ENCODE measurements at places on chromosomes 6 and 20. TPM values are rescaled to one million over a fixed set of nuclear protein-coding genes. Genes with fewer than 3 reads are reported as not detected.

- no peak for DNase-seq
These were observed 20.4 kb downstream of the KCNB1 start for GRCh38 chr20:49461894-49462620.

- no peak for DNase-seq
These were observed 11.0 kb upstream of the HINT3 start for GRCh38 chr6:125945378-125946141.

DNA sequence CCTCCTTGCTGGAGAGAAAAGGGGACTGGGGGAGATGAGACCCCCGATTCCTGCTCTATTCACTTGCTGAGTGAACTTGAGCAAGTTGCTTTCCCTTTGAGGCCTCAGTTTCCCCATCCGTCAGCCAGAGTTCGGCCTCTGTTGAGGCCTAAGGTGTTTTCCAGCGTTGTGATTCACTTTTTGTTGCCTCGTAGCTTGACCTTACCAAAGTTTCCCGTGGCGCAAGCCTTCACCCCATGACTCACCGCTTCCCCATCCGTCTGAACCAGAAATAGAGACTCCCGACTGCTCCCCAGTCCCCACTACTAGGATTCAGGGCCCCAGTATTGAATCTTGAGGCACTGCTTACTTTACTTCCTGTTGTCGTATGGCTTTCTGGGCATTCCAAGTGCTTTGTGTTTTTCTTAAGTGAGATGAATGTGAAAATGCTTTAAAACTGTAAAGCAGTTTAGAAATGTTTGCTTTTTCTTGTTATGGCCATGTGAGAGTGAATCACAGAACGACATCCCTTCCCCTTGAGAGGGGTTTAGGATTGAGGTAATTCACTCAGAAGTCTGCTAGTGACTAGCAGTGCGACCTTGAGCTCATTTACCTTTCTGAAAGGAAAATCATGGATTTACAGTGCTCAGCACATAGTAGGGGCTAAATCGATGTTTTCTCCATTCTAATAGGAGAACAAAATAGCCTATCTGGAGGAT is 1.2 kb downstream of the CHMP4B start:
- peak; percentile 65 for DNase-seq

- DNase-seq = peak; percentile 87
These were observed 51.7 kb downstream of the MOCS1 start for GRCh38 chr6:39882531-39882899.

DNA sequence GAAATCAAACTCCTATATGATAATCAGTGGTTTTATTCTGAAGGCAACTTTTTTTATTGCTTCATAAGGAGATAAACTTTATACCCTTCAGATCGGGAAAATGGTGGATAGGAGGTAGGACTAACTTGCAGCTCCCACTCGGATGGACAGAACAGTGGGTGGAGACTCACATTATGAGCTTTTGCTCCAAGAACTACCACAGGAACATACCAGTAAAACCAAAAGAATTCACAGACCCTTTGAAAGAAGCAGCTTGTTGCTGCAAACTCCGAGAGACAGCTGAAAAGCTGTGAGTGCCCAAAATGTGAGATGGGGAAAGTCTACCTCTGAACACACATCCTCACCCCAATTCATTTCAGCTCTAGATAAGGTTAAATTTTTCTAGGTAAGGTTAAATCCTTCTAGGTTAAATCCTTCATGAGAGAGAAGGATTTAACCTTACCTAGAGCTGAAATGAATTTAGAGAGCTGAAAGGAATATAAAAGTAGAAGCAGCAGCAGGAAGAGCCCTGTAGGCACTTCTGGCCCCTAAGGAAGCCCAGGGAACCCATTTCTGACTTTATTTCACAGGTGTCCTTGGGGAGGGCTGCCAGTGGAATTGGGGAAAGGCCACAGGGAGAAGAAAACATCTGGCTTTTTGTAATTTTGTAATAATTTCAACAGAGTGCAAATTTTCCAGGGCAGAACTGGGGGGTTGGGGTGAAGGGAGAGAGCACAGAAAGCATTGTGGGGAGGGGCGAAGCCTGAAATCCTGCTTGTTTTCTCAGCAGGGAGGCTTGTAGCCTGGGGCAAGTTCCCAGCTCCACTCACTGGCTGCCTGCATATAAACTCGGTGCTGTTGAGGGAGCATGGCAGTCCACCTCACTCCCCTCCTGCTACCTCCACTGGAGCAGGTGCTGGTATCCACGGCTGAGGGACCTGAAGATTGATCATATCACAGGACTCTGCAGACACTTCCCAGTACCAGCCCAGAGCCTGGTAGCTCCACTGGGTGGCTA is 65.9 kb upstream of the HCRTR2 start:
- no peak for DNase-seq

DNA sequence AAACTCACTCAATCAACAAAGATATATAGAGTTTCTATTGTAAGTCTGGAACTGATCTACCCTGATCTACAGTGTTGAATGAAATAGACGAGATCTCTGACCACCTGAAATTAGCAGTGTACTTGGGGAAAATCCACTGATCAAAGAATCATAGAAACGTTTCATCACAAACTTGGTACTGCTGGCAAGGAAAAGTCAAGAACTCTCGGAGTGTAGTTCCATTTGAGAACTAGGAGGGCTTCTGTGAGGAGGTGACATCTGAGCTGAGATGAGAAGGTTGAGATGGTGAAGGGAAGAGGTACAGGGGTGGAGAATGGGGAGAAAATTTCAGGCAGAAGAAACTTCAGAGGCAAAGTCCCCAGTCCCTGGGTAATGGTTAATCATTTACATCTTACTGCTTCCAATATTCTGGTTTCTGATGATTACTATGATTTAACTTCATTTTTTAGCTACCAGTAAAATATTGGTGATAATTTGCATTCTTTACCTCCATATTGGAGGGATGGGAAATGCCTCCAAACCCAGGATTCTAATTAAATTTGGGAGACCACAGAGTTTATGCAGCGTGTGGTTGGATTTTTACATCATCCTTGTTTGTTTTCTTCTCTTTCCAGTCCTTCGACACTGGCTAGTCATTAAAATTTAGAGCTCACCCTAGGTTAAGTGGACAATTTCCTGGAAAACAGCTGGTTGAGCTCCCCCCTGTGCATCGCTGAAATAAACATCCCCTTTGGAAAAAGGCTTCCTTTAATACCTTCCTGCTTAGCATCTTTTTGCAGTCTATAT is 191.9 kb downstream of the BCAS1 start:
- DNase-seq = no peak

- no peak for DNase-seq
These were observed 11.4 kb downstream of the MYLK4 start for GRCh38 chr6:2739335-2739734.

- no peak for DNase-seq
These were observed 43.2 kb downstream of the PPP1R3G start for GRCh38 chr6:5128351-5128750.

GRCh38 chr6:38078671-38079070 is 259.1 kb downstream of the ZFAND3 start:
- DNase-seq = no peak

DNA sequence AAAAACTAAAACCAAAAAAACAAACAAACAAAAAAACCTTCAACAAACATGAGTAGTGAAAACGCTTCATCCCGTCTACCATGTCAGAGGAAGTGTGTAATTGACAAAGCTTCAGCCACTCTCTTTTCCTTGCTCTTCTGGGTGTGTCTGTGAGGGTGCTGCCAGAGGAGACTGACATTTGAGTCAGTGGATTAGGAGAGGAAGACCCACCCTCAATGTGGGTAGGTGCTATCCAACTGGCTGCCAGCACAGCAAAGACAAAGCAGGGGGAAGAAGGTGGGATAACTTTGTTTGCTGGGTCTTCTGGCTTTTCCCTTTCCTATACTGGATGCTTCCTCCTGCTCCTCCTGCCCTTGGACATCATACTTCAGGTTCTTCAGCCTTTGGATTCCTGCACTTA is 145.6 kb downstream of the TASP1 start:
- no peak for DNase-seq

The ESR1 gene
- total RNA-seq = 0.04 TPM

GRCh38 chr6:28776269-28777146 is 147.3 kb downstream of the TRIM27 start:
- no peak for DNase-seq

DNA sequence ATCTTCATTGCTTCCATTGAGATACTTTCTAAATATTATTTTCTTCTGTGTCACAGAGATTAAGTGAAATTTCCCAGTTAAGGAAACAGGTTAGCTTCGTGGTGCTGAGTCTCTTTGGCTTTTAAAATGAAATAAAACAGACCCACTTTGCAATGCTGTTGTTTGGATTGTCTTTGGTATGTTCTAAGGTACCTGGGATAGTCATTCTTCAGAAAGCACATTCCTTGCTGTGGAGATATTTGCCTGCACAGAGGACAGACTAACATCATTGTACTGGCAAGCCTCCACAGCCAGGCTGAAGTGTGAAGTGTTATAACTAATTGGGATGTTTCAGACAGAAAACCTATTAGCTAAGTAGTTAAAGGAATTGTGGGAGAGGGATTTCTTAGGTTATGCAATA is 148.8 kb upstream of the EPHA7 start:
- DNase-seq = no peak

GRCh38 chr20:3105256-3106137 is 21.0 kb upstream of the AVP start:
- DNase-seq = no peak

DNA sequence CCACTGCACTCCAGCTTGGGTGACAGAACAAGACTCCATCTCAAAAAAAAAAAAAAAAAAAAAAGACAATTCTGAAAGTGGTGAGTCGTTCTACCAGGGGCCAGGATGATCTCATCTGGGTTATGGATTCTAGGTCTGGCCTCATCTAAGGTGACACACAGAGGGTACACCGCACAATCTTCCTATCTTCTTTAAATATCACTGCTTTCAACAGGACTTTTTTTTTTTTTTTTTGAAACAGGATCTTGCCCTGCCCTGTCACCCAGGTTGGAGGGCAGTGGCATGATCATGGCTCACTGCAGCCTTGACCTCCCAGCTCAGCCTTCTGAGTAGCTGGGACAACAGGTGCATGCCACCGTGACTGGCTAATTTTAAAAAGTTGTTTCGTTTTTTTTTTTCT is 67.7 kb downstream of the SLC16A10 start:
- no peak for DNase-seq

DNA sequence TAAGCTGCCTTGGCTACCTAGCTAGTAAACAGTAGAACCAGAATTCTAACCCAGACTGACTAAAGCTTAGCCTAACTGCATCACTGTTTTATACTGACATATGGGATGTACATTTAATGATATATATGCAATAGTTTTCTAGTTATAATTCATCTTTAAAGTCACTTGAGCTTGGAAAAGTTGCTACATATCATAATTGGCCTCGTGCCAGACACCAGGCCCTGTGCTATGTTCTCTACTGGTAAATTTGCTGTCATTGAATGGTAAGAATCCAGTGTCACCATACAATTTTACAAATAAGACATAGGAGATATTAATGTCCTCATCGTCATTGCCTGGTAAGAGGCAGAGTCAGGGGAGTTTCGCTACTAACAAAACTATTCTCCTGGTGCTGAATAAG is 396.8 kb downstream of the CDKAL1 start:
- no peak for DNase-seq

- DNase-seq = peak; percentile 54
These were observed 125.4 kb downstream of the HIVEP1 start for GRCh38 chr6:12137480-12137879.

The LHFPL5 gene
- not detected for total RNA-seq

The KHDC1L gene
- not detected for total RNA-seq
